DMS79 (cell line): ENCODE measurements at places on chromosomes 11 and 22.
A peak's percentile ranks its signal among the peaks of the same experiment; 100 is the strongest.

DNA sequence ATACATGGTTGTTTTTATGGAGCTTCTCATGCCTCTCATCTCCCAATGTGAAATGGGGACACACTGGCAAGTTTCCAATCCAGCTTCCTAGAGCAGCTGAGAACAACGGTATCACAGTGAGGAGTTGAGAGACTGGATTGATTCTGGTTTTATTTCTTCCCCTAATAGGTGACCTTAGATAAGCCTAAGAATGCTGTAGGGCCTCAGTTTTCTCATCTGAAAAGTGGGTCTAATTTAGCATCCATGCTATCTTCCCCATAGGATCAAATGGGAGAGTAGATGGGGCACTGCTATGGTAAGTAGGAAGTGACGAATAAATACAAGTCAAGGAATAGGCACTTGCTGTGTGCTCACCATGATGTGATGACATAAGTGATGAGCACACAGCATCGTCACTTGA is 61.1 kb upstream of the PHOX2A start:
- no peak for DNase-seq

GRCh38 chr11:47950396-47950795 is 30.0 kb upstream of the PTPRJ start:
- DNase-seq, result no peak

DNA sequence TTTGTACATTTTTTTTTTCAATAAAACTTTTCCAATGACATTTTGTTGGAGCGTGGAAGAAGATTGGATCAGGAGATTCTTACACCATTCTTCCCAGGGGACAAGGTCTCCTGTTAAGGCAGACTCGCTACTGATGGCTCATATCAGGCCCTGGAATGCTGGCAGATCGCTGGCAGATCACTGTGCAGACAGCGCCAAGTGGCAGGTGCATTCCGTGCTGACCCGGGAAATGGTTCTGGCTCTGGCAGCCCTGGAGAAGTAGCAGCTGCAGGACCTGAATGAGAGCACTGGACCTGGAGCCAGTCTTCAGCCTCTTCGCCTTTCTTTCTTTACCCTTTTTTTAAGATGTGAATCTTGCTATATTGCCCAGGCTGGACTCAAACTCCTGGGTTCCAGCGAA is 10.7 kb downstream of the SERPINH1 start:
- no peak for DNase-seq

DNA sequence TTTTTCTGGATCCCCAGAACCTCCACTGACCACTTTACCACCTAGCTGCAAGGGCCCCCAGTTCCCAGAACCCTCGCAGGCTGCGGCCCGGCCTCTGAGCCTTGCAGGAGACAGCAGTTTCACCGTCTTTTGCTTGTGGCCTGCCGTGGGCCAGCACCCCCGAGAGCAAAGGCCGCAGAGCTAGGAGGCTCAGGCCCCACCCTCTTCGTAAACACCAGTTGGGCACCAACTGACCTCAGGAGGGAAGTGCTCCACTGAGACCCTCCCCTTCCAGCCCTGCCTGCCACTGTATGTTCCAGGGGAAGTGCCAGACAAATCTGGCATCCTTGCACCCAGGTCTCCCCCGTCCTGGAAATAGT is 23.4 kb upstream of the CREB3L1 start:
- DNase-seq, result no peak

GRCh38 chr11:4072668-4073285 is 21.8 kb upstream of the RRM1 start:
- peak; percentile 51 for DNase-seq

- peak; percentile 74 for DNase-seq
Observed at GRCh38 chr11:13114566-13115379, 105.7 kb downstream of the RASSF10 start.

DNA sequence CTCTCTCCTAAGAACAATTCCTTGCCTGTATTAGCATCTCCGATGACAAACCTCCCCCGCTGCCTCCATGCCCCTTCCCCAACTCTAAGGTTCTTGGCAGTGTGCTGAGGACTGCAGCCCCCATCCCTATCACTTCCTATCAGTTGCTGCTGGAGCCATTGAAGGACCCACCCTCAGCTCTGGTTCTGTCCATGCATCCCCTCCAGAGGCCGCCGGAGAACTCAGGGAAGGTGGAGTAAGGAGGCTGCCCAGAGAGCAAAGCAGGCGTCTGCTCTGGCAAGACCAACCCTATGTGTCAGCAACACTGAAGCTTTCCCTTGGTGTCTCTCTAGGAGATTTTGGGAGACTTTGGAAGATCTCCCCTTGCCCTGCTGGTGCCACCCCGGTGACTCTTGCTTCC is 1139.5 kb downstream of the TBC1D22A start:
- no peak for DNase-seq

- DNase-seq, result no peak
Observed at GRCh38 chr11:111351374-111352055, 27.6 kb downstream of the POU2AF1 start.

DNA sequence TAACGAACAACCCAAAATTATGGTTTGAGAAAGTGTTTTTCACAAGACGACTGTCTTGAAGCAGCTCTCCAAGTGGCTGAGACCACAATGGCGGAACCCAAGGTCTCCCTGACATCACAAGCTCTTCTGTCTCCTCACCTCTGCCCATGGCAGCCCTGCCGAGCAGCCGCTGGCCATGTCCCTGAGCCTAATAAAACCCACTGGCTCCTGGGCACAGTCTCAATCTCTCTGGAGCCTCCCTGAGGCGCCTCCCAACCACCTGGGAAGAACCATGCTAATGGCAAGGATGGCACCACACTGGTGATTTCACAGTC is 50.0 kb downstream of the CLTCL1 start:
- no peak for DNase-seq

DNA sequence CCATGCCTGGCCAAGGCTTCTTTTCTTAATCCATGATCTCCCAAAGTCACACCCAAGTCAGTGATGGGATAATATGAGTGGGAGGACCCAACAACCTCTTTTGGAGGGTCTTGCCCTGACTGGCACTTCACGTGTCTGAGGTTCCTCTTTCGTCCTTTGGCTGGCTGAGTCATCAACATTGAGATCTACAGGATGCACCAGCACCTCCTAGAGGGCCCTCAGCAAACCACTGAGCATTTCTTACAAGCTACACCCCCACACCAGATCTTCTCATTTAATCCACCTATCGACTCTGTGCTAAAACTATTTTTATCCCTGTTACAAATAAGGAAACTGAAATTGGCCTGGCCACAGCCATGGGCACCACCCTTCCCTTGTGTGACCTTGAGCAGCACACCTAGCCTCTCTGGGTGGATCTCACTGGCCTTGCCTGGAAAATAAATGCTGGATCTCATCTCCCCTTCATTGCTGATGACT is 63.4 kb downstream of the FLI1 start:
- DNase-seq, result no peak

GRCh38 chr11:118180300-118180703 is 3.9 kb upstream of the SCN2B start:
- no peak for DNase-seq

DNA sequence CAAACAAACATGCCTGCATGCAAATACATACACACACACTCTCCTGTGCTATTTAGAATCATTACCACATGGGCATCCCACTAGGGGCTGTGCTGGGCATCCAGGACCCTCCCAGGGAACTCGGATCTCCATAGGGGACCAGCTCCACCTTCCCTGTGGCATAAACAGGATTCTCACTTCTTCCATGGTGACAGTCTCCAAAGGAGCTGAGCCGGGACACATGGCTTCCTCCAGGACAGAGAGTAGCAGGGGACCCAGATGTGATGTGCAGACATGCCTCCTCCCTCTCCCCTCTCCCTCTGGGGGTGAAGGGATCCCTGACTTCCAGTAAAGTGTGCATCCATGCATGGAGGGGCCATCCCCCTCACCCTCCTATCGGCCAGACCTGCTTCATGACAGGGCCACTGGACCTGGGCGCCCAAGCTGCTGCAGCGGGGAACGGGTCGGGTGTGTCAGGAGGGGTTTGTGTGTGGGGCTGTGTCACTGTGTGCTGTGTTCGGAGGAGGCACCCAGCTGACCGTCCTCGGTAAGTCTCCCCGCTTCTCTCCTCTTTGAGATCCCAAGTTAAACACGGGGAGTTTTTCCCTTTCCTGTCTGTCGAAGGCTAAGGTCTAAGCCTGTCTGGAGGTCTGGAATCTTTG is 33.4 kb downstream of the IGLL5 start:
- DNase-seq, result no peak
